ENCODE measurements at places on chromosomes 16 and 17.

GRCh38 chr16:72561-73548 lies at the start of gene RHBDF1:
Gene RHBDF1, minus strand, starts transcription at chr16:72631. Its CDS starts 7,616 bp downstream, at chr16:65015.
- no peak for DNase-seq

- DNase-seq: no peak
Observed at GRCh38 chr16:86628614-86629013, 50.3 kb downstream of the FOXL1 start.

DNA sequence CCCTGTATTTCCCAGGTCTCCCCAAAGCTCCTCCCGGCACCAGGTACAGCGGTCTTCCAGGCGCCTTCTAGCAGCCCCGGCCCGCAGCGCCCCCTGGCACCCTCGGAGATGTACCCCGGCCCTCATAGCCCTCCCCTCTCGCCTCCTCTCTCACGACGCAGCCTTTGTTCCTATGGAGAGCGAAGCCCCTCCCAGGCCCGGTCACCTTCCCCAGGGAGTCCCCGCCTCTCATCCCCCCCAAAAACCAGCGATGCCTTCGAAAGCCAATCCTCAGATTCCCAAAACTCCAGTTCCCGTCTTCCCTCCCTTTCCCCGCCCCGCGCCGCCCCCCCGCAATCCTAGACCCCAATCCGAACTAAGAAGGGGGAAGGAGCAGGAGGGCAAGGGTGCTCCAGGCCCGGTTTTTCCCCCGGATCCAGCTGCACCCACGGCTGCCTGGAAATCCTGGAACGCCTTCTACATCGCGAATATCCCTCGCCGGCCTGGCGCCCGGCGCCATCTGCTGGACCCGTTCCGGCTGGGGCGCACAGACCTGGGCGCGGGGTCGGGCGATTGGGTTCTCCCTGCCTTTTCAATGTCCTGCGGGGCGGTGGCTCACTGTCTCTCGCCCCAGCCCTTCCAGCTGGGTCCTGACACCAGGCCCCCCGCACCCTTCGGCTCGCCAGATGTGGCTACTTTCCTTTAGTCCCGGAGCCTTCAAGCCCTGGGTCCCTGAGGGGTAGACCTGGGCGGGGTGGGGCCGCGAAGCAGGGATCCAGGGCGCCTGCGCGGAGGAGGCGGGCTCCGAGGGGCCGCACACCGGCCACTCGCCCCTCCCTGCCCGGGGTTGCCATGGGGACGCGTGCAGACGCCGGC lies at the start of gene DNAH2:
Gene DNAH2, plus strand, starts transcription at position 844 of the 855 bp plus-strand sequence. CDS start 1,991 bp downstream, outside the sequence.
- DNase-seq: peak; percentile 55

DNA sequence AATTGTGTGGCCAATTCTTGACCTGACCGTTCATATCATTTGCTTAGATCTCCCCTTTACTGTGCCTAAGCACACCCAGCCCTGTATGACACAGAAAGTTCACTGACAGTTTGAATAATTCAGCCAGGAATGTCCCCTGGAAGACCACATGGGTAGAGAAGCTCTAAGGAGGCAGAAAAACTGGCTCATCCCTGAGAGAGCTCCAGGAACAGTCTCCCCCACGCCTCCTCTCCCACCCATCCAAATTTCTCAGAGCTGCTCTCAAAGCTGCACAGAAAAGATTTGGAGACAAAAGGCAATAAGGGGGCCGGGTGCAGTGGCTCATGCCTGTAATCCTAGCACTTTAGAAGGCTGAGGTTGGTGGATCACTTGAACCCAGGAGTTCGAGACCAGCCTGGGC lies 11.2 kb downstream of the PRAC1 start:
- DNase-seq: no peak

- no peak for DNase-seq
Observed at GRCh38 chr16:7185165-7185564, 147.5 kb upstream of the RBFOX1 start.

DNA sequence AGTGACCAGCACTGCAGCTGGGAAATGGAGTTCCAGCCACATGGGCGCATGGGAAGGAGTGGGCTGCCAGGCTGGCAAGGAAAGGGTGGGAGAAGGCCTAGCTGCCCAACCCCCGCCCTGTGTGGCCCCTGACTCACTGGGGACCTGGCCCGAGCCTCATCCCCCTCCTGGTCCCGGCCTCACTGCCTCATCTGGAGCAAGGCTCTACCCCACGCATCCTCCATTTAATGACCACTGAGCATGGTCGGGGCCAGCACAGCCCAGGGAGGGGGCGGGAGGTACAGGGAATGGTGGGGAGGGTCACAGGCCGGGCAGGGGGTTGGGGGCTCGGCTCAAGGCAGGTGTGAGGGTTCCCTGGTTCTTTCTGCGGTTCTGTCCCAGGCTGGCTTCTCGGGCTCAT lies 16.1 kb downstream of the SPNS2 start:
- no peak for DNase-seq

GRCh38 chr16:5709889-5710288 lies 612.3 kb upstream of the EEF2KMT start:
- DNase-seq: no peak

DNA sequence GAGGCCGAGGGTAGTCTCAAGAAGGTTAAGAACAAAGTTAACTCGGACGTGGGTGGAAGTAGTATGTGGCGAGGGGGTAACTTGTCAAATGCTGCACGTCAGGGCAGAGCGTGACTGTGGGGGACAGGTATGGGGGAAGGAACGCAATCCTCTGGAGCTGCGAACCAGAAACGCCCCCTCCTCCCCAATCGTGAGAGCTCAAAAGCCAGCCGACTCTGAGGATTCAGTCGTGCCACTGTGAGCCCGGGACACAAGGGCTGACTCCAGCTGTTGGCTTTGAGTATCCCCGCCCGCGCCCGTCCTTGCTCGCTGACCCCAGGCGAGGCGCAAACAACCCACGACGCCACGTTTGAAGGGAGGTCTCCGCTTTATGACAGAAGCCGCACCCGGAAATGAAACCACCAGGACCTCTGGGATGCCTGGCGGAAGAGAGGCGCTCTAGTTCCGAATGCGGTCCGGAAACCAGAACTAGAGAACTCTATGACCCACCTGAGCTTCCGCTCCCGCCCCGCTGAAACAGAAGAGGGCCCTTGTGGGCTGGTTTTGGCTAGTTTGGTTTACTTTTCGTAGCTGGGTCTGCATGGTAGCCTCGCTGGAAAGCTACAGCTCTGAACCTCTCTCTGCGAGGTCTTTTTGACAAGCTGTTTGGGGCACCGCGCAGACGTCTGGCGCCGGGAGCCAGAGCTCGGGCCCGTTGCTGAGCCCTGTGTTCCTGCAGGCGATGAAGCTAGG lies at the start of gene PEX12:
Gene PEX12, minus strand, starts transcription at position 375 of the 732 bp plus-strand sequence. CDS start 550 bp downstream, outside the sequence.
- peak; percentile 71 for DNase-seq

GRCh38 chr16:80809366-80809765 lies 5.0 kb upstream of the CDYL2 start:
- no peak for DNase-seq

Measured in NCI-H187 treated with DMSO at 0.1 percent for 48 hours (cell line).